ENCODE measurements at places on chromosomes 16 and 17.

DNA sequence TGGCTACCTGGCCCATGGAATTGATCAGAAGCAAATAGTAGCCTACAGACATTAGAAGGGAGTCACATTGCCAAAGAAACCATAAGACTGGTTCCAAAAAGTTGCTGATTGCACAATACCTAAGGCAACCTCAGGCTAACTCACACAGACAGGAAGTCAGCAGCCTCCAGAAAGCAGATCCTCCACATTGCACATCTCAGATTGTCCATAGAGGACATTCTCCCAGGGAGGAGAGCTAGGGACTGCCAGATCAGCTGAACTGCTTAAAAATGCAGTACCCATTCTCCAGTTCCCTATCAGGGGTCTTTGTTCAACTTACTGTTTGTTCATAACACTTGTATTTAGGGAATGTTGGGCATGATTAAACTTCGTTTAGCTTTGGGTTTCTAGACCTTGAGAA is 4.2 kb downstream of the CCL3 start:
- DNase-seq = no peak

GRCh38 chr16:3878610-3879009 is 1.9 kb downstream of the CREBBP start:
- no peak for DNase-seq

DNA sequence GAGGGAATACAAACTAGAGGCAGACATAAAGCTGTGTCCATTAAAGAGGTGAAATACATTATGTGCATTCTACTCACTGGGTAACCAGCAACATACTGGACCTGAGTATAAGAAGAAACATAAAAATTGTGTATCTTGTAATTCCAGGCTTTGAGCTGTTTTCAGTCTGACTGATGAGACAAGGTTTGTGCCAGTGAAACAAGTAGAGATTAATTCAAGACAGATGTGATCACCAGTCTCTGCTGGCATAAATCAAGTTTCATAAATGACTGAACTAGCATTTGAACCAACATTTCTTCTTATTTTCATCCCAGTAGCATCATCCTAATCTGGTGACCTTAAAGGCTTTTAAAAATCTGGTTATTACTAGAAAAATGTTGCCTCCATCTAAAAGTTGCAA is 108.8 kb upstream of the RPL38 start:
- DNase-seq = no peak

GRCh38 chr17:35763767-35764122 is 3.1 kb downstream of the C17orf50 start:
- DNase-seq = no peak

DNA sequence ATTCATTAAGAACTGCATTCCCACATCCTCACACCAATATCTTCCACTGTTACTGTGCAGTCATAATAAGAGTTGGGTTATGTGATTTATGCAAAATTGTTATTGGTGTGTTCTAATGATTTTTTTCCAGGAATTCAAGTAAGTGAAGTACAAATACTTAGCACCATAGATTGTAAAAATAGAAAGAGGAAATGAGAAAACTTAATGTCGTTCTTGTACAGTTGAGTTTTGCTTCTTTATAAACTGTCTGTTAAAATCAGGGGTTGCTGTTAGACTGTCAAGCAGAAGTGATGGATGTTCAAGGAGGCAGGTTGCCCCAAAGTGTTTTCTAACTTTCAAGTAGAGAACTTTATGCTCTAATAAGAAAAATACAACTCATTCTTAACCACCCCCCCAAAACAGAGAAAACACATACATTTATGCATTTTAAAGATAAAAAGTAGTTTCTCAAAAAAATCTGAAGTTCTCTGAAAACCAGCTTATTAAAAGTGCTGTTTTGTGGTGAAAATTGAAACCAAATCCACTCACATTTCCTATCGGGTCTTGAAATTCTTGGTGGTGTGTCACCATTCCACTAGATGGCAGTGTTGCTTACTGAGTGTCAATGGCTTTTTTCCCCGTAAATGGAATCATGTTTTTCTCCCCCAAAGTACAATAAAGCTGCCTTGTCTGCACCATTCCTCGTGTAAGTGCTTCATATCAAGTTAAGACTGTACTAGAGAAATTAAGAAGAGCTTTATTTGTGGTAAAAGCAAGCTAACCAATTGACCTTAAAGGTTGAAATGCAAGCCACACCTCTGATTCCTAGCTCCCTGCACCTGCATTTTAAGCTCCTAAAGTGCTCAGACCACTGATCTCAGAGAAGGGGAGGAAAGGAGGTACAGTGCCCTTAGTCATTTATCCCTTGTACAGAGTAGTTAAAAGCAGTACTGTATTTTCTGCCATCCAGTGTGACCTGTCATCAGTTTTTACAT is 4.7 kb upstream of the IGSF6 start:
- DNase-seq = no peak

DNA sequence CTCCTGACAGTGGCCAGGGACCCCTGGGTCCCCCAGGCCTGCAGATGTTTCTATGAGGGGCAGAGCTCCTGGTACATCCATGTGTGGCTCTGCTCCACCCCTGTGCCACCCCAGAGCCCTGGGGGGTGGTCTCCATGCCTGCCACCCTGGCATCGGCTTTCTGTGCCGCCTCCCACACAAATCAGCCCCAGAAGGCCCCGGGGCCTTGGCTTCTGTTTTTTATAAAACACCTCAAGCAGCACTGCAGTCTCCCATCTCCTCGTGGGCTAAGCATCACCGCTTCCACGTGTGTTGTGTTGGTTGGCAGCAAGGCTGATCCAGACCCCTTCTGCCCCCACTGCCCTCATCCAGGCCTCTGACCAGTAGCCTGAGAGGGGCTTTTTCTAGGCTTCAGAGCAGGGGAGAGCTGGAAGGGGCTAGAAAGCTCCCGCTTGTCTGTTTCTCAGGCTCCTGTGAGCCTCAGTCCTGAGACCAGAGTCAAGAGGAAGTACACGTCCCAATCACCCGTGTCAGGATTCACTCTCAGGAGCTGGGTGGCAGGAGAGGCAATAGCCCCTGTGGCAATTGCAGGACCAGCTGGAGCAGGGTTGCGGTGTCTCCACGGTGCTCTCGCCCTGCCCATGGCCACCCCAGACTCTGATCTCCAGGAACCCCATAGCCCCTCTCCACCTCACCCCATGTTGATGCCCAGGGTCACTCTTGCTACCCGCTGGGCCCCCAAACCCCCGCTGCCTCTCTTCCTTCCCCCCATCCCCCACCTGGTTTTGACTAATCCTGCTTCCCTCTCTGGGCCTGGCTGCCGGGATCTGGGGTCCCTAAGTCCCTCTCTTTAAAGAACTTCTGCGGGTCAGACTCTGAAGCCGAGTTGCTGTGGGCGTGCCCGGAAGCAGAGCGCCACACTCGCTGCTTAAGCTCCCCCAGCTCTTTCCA is 25.1 kb downstream of the C1QTNF1 start:
- no peak for DNase-seq

Measured in T1000 (cell line).